HT1080 (cell line): ENCODE measurements at places on chromosomes 1 and 21. TPM values are rescaled to one million over a fixed set of nuclear protein-coding genes. Genes with fewer than 3 reads are reported as not detected.

Gene USH2A
- under 0.01 and 0.02 TPM in 2 replicates for total RNA-seq

Gene COL6A1
- total RNA-seq = 85.1 and 95.1 TPM in 2 replicates

Gene MATN1
- 0.43 TPM in 1 of 2 replicates, not detected in the other for total RNA-seq

Gene OR14K1
- total RNA-seq = not detected in 2 replicates

Gene CBS
- 21.2 and 25.5 TPM in 2 replicates for total RNA-seq
